Adipocyte (in vitro differentiated cells): ENCODE measurements at places on chromosomes 2 and 18.

DNA sequence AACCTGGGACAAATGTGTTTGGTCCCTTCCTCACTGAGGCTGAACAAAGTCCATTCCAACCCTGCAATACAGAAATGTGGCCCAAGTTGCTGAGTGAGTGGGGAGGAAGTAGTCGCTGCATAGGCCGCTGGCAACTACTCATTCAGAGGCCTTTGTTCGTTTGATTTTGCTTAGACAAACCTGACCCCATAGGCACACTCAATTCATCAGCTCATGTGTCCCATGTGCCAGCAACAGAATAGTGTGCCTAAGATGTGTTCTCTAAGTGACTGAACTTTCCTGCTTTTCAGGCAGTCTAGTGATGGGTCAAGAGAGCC is 23.0 kb downstream of the PTPN18 start:
- no peak for DNase-seq

DNA sequence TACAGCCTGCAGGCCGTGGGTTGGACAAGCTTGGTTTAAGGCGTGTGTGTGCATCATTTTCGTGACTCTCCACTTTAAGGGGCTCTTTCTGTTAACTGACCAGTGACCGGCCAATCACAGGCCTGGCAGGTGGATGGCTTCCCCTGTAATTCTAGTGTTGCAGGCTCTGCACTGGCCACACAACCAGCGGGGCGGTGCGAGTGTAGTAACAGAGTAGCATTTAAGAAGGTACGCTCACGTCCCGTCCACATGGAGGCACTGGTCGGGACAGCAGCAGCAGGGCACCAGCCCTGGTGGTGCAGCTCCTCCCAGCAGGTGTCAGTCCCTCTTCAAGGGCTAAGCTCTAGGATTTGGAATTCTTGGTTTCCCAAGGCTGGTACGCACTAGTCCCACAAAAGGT is 8.0 kb upstream of the ANO7 start:
- DNase-seq, result no peak

GRCh38 chr2:153474407-153474806 is 4.2 kb downstream of the RPRM start:
- DNase-seq, result no peak

- DNase-seq, result no peak
These were observed 57.3 kb upstream of the ALPP start for GRCh38 chr2:232321156-232321816.

DNA sequence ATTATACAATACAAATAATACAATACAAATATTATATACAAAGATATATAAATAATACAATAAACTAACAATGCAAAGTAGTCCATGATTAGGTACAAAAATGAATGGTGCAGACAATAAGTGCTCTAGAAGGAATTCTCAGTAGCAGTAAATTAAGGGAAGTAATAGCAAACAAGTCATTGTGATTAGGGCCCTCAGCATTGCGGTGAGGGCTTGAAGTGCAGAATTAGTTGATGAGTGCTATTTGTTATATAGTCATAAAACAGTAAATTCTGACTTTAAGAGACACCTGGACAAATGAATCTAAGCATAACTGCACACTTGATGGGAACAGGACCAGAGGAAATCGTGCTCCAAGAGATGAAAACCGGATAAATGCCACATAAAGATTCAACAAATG is 74.9 kb downstream of the ANKRD44 start:
- DNase-seq, result no peak
